ENCODE measurements at places on chromosomes 2 and 18. TPM values are rescaled to one million over a fixed set of nuclear protein-coding genes. Genes with fewer than 3 reads are reported as not detected.

GRCh38 chr2:226703514-226703913 is 96.1 kb downstream of the IRS1 start:
- no peaks in the 10 kb centered on the region for H3K36me3 ChIP-seq
- H3K4me1 ChIP-seq: no peaks in the 10 kb centered on the region
- no peaks in the 10 kb centered on the region for H3K27me3 ChIP-seq
- no peak for DNase-seq

- H3K4me3 ChIP-seq: no peak overlapping the region
- H3K27ac ChIP-seq: no peak overlapping the region
- DNase-seq: no peak
- no peaks in the 10 kb centered on the region for H3K4me1 ChIP-seq
- H3K36me3 ChIP-seq: no peaks in the 10 kb centered on the region
Observed at GRCh38 chr2:59947917-59948541, 605.4 kb downstream of the BCL11A start.

Gene SNTG2
- 0.97 TPM for polyA plus RNA-seq

GRCh38 chr2:203733684-203734083 is 27.2 kb downstream of the CD28 start:
- H3K27me3 ChIP-seq: no peaks in the 10 kb centered on the region
- H3K4me1 ChIP-seq: no peaks in the 10 kb centered on the region
- no peak overlapping the region for H3K27ac ChIP-seq
- no peak overlapping the region for H3K4me3 ChIP-seq

Measured in ovary (tissue), 10 donors.